NCI-H1105 (cell line): ENCODE measurements at places on chromosomes 16 and 17.

GRCh38 chr17:8163978-8164814 lies 1.4 kb upstream of the VAMP2 start:
- DNase-seq: no peak

DNA sequence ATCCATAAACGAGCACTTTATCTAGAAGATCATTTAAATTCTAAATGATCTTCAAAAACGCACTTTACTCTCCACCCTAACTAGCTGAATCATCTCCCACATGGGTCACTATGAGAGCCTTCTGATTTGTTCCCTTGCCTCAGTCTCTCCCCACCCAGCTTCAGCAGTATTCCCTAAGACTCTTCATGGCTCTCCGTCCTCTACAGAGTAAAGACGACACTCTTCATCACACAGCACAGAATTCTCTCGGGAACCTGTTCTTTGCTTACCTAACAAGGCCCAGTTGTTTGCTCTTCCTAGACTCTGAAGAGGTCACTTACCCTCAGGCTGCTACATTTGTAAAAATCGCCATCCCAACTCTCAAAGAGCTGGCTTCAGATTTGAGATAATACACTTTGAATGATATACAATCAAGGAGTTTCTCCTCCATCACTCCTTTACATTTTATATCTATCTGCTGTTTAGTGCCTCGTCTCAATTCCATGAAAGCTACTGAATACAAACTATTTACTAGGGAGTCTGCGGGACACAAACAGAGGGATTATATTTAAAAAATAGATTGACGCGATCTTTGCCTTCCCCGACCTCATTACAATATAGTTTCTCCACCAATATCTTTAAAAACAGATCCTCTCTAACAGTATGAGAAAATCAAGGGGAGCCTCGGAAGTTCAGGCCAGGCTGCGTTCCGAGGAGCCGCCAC lies 511 bp upstream of the LIG3 start:
- no peak for DNase-seq

DNA sequence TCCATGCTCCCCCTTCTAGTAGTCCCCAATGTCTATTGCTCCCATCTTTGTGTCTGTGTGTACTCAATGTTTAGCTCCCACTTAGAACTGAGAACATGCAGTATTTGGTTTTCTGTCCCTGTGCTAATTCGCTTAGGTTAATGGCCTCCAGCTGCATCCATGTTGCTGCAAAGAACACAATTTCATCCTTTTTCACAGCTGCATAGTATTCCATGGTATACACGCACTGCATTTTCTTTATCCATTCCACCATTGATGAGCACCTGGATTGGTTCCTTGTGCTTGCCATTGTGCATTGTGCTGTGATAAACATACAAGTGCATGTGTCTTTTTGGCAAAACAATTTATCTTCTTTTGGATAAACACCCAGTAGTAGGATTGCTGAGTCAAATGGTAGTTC lies 77.0 kb upstream of the HSBP1 start:
- no peak for DNase-seq

DNA sequence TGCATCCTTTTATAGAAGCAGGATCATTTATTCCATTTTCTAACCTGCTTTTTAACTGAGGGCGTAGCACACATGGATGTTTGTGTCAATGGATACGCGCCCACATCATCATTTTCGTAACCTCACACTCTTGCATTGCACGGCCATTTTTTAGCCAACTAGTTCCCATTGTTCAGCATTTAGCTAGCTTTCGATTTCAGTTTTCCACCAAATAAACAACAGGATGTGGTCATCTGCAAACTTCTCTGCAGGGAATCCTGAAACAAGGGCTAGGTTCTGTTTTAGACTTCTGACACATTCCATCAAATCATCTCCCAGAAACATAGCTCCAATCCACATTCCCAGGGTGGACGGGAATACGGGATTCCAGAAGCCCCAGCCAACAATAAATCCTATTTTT lies 6.4 kb downstream of the CYB561 start:
- no peak for DNase-seq

GRCh38 chr17:28470266-28470913 lies 3.1 kb upstream of the SLC13A2 start:
- no peak for DNase-seq

GRCh38 chr16:83473926-83474650 lies 333.7 kb upstream of the HSBP1 start:
- DNase-seq: no peak
